Endodermal cell (in vitro differentiated cells): ENCODE measurements at places on chromosomes 3 and 15.

- peak; percentile 76 for DNase-seq
Observed at GRCh38 chr3:179811321-179812095, 158.7 kb downstream of the USP13 start.

DNA sequence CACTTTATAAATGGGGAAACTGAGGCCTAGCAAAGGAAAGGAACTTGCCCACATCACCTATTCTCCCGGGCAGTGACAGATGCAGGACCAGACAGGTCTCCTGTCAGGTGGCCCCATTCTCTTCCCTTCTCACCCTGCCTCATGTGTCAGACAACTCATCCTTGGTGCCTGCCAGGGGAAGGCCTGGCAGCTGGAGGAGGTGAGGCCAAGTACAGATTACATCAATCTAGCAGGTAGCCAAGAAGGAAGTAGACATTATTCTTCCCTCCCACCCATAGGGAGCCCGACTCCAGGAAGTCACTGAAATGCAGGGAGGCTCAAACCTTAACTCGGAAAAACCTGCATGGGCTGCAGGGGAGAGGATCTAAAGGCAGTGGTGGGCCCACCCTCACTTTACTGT is 39.6 kb downstream of the DAPK2 start:
- no peak for DNase-seq

GRCh38 chr3:73055583-73055982 is 5.9 kb upstream of the EBLN2 start:
- peak; percentile 68 for DNase-seq

- no peak for DNase-seq
Observed at GRCh38 chr15:96109820-96110219, 220.7 kb upstream of the NR2F2 start.

GRCh38 chr3:117602058-117602644 is 892.6 kb downstream of the TUSC7 start:
- no peak for DNase-seq

GRCh38 chr15:83654379-83655236 is 685 bp downstream of the ADAMTSL3 start:
- DNase-seq: peak; percentile 87

DNA sequence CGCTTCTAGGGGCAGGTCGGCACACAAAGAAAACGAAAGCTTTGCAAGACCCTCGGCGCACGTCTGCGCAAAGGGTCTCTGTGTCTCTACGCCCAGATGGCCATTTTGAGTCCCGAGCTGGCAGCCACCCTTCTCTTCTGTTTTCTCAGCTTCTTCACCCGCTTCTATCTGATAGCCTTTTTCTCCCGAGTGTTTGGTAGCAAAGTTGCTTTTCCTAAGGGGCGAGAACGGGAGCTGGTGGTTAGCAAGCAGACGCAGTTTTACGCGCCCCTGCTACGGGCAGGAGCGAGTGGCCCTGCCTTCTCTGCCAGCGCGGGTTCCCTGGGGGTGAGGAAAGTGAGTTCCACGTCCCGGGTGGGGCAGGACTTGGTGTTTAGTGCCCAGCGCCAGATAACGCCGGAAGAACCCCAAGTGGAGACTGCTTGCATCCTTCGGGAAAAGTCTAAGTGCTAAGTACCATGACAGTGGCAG is 2.9 kb upstream of the MKRN2 start:
- peak; percentile 63 for DNase-seq

GRCh38 chr15:100020614-100021013 is 287.4 kb upstream of the LYSMD4 start:
- no peak for DNase-seq

GRCh38 chr15:90879730-90880366 is 4.5 kb upstream of the FES start:
- DNase-seq: no peak

DNA sequence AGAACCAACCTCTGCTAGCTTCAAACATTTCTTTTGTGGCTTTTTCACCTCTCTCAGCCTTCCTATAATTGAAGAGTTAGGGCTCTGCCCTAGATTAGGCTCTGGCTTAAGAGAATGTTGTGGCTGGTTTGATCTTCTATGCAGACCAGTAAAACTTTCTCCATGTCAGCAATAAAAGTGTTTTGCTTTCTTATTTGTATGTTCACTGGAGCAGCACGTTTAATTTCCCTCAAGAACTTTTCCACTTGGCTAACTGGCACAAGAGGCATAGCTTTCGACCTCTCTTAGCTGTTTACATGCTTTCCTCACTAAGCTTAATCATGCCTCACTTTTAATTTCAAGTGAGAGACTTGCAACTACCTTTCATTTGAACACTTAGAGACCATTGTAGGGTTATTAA is 964.7 kb downstream of the ROBO2 start:
- no peak for DNase-seq

DNA sequence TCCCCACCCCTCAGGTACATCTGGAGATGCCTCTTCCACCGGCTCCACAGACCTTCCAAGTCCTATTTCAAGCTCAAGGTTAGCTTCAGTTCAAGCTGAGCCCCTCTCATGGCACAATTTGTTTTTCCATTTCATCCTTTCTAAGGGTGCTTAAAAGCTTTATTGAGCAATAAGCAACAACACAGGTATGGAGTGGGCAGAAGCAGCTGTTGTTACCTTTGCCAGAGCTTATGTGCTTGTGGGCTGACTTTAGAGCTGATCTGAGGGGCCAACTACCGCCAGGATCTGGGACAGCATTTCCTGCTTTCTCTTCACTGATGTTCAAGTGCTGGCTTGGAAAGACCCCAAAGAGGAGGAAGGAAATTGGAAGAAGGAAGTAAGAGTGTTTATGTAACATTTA is 140.0 kb upstream of the KLHL25 start:
- DNase-seq: no peak

DNA sequence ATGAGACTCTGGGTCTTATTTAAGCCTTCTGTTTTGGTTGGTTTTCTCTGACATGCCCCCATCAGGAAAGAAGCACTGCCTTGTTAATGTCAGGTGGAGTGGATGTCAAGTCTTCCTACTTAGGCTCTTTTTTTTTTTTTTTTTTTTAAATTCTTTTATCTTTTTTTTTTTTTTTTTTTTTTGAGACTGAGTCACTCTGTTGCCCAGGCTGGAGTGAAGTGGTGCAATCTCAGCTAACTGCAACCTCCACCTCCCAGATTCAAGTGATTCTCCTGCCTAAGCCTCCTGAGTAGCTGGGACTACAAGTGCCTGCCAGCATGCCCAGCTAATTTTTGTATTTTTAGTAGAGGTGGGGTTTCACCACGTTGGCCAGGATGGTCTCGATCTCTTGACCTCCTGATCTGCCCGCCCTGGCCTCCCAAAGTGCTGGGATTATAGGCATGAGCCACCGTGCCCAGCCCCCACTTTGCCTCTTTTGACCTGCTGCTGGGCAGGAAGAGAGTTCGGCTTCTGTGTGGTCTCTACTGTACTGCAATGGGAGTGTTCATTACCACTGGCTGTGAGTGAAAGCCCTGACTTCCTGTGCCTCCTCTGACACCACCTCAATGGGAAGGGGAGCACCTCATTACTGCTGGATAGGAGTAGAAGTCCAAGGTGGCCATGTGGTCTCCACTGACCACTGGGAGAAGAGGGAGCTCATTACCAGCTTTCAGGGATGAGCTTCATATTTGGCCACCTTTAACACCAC is 10.9 kb downstream of the CTDSPL start:
- no peak for DNase-seq

- DNase-seq: no peak
Observed at GRCh38 chr3:50238549-50239026, 2.6 kb downstream of the GNAI2 start.

GRCh38 chr3:195855471-195856409 is 44.0 kb upstream of the MUC4 start:
- DNase-seq: no peak

- DNase-seq: no peak
Observed at GRCh38 chr15:95019907-95020306, 788.5 kb downstream of the MCTP2 start.

DNA sequence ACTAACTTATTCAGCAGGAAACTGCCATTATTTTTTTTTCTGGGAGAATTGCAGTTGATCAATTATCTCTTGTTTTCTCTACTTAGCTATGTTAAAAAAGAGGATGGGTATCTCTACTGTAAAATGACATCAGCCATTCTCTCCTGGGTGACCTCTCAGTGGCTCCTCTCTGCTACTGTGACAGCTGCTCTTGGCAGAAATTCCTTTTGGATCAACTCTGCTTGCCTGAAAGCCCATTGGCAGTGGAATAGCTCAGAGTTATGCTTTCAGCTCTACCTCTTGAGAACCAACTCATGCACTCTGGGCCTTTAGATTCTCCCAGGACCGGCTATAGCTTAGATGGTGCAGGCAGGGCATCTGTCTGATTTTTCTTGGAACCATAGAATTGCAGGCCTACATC is 99.9 kb upstream of the GAP43 start:
- no peak for DNase-seq

GRCh38 chr3:112498914-112499711 is at the start of gene BTLA:
BTLA (minus strand) TSS chr3:112499472; CDS start chr3:112499358, 114 bp downstream.
- no peak for DNase-seq

DNA sequence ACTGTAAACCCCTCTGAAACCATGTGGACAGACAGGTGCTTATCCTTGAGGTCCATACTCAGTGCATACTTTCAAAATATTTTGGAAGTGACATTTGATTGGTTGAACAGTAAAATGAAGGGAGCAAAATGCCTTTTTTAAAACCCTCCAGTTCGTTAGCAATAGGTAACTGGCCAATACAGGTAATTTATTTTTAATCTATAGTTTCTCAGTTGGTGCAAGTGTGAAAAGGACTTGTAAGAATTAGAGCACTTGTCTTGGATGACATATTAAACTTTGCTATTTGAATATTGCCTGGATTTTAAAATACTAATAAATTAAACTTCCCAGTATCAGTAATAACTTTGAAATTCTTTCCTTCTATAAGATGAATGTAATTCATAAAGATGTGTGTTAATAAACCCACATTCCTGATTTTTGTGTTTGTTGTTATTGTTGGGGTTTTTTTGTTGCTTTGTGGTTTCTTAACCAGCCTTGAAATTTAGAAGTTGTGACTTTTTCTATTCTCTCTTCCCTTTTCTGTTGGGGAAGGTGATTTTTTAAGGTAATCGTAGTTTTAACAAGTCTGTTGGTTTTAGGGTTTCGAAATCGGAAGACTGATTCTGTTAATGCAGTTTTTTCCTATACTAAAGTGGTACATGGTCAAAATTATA is 90.0 kb downstream of the STT3B start:
- no peak for DNase-seq

GRCh38 chr3:134622806-134623365 is 27.9 kb downstream of the KY start:
- peak; percentile 23 for DNase-seq

- DNase-seq: no peak
Observed at GRCh38 chr3:176293276-176293675, 904.0 kb downstream of the TBL1XR1 start.

DNA sequence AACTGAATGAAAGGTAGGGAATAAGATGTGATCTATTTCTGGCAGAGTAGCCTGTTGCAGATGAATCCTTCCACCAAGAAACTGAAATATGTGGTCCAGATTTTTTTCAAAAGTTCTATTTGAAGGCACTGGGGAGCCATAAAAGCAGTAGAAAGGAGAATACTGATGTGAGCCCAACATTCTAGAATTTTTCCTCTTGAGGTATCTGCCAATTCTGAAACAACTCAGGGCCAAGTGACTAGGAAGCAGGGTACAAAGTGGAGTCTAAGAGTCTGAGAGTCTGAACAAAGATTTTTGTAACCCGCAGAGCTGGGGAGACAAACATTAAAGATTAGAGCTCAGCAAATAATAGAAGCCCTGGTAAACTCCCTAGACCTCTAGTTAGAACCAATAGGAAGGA is 58.3 kb upstream of the SLCO3A1 start:
- no peak for DNase-seq

DNA sequence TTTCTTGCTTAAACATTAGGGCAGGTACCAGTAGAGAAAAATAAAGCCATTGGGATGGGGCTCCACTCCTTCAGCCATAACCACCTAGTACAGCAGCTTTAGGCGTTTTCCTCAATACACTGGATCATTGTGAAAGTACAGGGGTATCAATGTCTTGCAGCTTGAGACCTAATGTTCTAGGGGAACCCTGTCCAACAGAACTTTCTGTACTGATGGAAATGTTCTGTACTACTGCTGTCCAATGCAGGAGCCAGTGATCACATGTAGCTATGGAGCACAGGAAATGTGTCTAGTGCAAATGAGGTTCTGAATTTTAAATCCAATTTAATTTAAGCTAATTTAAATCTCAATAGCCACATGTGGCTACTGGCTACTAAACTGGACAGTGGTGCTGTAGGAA is 93.9 kb downstream of the NEDD4 start:
- no peak for DNase-seq

- DNase-seq: no peak
Observed at GRCh38 chr15:73196113-73196512, 143.8 kb downstream of the NEO1 start.

- peak; percentile 59 for DNase-seq
Observed at GRCh38 chr3:160400702-160401150, 1.3 kb downstream of the SMC4 start.

- DNase-seq: no peak
Observed at GRCh38 chr3:106882297-106882696, 494.9 kb upstream of the CCDC54 start.

DNA sequence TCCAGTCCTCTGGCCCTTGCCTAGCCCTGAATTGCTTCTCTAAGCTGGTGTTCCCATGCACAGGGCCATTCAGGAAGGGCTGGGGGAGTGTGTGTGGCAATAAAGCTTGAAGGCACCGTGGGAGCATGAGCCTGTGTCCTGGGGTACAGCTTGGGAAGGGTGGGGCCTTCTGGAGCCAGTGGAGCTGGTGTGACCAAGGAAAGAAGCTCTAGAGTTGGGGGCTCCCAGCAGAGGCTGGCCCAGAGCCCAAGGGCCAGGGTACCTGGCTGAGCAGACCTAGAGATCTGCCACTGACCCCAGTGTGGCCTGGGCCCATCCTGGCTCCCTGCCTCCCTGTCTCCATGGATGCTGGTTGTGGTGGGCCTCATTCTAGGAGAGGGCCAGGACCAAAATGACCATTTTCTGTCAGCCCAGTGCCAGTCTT is 8.1 kb downstream of the ABTB1 start:
- no peak for DNase-seq

GRCh38 chr15:80992006-80992405 is 2.4 kb upstream of the MESD start:
- DNase-seq: no peak

DNA sequence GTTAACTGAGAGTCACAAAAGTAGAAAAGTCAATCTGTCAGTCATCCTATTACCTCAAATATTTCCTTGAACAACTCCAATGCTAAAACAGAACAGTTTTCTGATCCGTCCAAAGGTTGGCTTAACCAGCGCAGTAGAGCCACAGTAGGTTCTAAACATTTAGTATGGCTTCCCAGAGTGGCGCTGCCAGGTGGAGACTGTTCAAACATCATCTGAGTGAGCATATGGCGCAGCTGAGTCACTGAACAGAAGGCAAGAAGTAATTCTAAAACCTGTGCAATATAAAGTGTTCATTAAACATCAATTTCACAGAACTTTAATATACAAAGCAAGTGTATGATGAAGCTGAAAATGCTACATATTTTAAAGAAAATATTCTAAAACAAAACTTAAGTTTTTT is 19.9 kb downstream of the CIP2A start:
- no peak for DNase-seq

- DNase-seq: no peak
Observed at GRCh38 chr3:44208086-44208485, 33.6 kb upstream of the TOPAZ1 start.
